ENCODE measurements at places on chromosomes 3 and 15. TPM values are rescaled to one million over a fixed set of nuclear protein-coding genes. Genes with fewer than 3 reads are reported as not detected.

Gene C3orf85
- total RNA-seq: not detected

Gene GMPS
- 40.2 TPM for total RNA-seq

Gene TMEM207
- not detected for total RNA-seq

Gene GPR149
- not detected for total RNA-seq

Gene PLAAT1
- total RNA-seq: not detected

Gene DNAH1
- 10.3 TPM for total RNA-seq

Gene KCNH8
- total RNA-seq: 0.15 TPM

Gene TEX55
- not detected for total RNA-seq

Gene HRG
- total RNA-seq: not detected

Measured in aorta (tissue), 5 donors.